Inflammatory macrophage (primary cell): ENCODE measurements at places on chromosomes 1 and 21.
A peak's percentile ranks its signal among the peaks of the same experiment; 100 is the strongest.

- no peak for DNase-seq
Measured at GRCh38 chr1:30038134-30039025, 685.0 kb downstream of the MATN1 start.

DNA sequence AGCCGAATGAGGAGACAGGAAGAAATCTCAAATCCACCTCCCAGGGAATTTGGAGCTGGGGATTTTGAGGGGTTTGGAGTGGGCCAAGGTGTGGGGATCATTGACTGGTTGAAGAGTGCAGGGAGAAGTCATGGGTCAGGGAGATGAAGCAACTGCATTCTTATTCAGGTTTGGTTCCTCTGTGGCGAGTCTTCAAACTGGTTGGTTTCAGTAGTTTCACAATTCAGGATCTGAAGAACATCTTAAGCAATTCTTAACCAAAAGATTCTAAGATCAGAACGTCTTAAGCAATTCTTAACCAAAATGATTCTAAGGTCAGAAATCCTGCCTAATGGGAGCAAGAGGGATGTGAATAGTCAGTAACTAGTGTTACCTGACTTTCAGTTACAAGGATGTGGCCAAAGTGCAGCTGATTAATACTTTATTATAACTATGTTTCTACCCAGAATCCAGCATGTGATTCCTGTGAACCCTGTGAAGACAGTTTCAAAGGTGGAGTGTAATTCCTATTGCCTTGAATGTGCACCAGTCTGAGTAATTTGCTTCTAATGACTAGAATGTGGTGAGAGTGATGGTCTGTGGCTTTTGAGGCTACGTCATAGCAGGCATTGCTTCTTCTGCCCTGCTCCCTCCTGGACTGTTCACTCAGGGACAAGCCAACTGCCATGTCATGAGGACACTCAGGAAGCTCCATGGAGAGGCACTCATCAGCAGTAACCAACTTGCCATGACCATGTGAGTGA, 61.2 kb downstream of the OLFML3 start:
- peak; percentile 86 for DNase-seq

GRCh38 chr1:37878071-37878470, 18.7 kb upstream of the MTF1 start:
- DNase-seq, result no peak

DNA sequence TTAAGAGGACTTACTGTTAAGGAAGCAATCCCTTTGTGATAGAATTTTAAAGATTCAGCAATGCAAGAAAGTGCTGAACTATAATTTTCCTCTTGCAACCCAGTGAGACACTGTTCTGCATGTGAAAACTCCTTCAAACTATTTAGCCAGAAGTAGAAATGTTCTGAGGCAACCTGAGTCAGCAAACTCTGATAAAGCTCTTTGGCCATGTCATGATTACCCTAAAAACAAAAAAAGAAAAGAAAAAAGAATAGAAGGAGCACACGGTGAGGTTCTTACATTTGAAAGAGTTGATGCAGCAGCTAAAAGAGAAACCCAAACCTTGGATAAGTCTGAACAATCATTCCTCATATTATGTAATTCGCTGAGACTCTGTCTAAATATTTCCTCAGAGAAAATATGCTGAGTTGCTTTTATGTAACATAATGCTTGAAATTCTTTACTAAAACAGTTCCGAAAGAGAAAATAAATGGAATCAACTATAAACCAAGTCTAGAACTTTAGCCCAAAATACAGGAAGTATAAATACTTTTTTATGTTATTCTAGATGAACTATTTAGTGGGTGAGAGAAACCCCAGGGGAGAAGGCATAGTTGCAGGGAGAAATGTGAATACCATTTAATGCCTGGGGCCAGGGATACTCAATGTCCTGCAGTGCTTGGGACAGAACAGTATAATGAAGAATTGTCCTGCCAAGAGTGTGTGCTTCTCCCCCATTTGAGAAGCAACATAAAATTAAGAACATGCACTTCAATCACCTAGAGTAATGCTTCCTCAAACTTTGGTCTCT, 60.0 kb downstream of the INTS7 start:
- DNase-seq, result no peak

- no peak for DNase-seq
Measured at GRCh38 chr1:147643974-147644373, 26.4 kb downstream of the ACP6 start.

DNA sequence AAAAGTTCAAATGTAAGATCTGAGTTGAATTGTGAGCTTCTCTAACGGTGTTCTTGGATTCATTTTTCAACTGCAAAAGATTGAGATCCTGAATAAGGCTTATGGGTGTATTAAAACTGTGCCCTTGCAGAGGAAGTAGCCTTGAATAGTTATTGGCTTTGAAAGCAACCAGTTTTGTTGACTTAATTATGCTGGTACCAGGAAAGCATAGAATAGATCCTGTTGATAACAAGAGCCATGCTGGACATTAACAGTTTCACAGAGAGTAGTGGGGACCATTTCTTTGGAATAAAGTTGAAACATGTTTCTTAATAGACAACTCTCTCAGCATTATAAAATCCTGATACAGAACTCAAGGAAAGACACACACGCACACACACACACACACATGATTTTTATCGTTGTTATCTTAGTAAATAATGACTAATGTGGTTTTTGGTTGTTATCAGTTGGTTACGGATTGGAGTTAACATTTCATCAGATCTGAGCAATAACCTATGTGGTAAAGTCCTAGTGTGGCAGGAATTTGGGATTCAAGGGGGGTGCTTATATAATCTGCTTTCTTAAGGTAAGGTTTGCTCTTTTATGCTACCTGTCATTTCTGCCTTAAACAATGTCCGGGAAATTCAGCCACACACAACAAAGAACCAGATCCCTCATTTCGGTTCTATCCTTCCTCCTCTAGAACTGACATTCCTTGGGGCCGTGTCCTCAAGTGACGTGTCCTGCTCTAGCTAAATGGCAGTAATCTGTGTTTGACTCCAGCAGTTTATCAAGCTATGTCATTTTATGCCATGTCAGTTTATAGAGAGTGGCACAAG, 330.9 kb downstream of the CHRM3 start:
- no peak for DNase-seq
